ENCODE measurements at places on chromosomes 3 and 15.
A peak's percentile ranks its signal among the peaks of the same experiment; 100 is the strongest.

DNA sequence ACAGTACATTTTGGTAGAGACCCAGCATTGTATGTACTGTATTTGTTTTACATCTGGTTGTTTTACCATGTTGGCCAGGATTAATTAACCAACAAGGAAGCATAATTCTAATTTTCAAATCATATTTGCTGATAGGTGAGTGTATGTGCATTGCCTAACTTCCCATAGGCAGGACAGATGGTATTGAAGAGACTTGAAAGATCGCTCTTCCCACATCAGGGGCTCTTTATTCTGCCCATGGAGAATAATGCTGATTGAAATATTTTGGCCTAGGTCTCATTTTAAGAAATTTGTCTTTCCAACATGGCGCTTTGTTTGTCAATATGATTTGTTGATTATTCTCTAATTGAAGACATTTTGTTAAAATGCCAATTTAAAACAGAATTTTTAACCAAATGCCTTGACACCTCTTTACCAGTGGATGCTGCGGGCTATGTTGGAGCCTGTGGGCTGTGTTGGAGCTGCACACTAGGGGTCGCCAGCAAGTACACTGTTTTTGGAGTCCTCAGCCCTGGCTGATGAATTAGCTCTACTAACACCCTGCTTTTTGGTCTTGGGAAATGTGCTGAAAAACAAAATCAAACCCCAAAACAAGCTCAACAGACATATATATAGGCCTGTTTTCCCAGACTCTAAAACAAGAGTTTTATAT, 5.3 kb downstream of the P2RY12 start:
- no peak for DNase-seq

- no peak for DNase-seq
Observed at GRCh38 chr3:65539616-65540015, 499.1 kb downstream of the MAGI1 start.

DNA sequence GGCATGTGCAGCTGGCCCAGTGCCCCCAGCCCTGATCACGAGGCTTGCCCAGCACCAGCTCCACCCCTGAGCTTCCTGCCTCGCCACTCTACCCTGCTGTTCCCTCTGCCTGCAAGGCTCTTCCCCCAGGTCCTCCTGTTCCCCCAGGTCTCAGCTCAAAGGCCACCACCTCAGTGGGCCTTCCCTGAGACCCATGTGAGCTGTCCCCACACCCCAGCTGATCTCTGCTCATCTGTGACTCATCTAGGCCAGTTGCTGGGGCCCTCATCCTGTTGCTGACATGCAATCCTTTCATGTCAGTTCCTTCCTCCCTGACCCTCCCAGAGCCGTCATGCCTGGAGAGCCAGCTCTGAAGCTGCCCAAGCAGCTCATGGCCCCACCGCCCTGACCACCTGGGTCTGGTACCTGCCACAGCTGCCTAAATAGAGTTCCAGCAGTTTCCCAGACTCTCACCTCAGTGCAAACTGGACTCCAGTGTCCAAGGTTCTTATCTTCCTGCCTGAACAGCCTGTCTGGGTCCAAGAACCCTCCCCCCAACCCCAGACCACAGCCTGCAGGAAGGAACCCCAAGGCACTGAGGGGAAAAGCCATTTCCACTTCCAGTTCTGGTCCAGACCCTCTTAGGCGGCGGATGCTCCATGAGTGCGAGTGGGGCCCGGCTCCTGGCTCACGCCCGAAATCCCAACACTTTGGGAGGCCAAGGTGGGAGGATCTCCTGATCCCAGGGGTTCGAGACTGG, 116.6 kb upstream of the IQSEC1 start:
- DNase-seq: no peak

DNA sequence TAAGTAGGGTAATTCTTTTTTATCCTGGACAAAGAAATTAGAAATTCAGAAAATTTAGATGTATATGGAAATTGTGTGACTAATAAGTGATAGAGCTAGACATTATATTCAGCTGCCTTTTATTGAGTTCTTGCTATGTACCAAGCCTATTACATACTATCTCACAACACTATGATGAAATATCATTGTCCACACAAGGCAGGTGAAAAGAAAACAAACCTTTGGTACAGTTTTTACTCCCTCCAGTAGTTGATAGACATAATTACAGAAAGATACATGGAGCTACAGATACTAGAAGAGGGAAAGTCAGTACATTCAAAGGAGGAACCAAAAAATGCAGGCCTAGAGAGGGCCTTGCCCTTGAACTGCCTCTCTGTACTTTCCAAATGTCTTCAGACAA, 4.8 kb downstream of the IQCH start:
- DNase-seq: no peak

- DNase-seq: no peak
Observed at GRCh38 chr3:159807137-159808040, 181.2 kb upstream of the IL12A start.

DNA sequence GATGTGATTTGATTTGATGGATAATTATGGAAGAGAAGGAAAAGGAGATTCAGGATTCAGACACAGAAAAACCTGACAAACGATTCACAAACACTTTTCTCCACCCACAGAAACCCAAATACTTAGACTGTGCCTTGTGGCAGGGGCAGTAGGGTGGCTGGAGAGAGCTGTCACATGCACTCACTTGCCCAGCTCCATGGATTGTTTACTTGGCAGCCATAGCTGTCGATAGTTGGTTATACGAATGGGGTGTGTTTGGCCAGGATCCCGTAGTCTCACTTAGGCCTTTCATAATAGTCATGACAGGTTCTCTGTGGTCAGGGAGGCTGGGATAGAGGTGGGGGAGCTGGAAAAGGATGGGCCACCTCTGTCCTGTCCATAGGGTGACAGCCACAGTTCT, 76.9 kb downstream of the CACNA1D start:
- DNase-seq: no peak

- peak; percentile 92 for DNase-seq
Observed at GRCh38 chr3:51622868-51623267, 48.2 kb upstream of the TEX264 start.

- DNase-seq: no peak
Observed at GRCh38 chr15:42510258-42511006, 15.0 kb downstream of the SNAP23 start.

DNA sequence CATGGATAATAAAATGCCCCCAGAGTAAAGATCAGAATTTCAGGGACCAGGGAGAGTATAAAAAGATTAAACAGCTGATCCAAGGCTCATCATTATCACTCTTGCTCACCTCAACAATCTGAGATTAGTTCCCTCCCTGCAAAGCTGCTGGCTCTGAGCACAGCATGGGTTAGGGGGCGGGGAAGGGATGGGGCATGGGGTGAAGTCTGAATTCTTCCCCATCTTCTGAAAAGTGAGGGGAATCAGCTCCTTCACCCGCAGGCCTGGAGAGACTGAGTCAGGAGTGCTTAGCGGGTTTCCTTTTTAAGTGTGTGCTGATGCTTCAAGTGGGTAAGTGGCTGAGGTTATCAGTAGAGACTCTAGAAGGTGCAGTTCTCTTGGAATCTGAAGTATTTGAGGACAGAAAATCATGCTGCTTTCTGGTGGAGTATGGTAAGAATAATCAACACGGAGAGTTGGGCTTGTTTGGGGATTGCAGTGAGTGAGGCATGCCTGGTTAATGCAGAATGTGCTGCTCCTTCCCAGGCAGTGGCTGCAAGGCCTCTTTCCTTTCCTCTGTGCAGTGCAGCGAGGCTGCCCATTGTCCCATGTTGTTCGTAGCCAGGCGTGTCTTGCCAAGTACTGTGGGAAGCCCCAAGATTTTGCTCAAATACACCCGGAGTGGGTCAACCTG, 59.2 kb upstream of the TRAK1 start:
- DNase-seq: no peak

- no peak for DNase-seq
Observed at GRCh38 chr3:42745776-42746454, 27.1 kb downstream of the CCDC13 start.

DNA sequence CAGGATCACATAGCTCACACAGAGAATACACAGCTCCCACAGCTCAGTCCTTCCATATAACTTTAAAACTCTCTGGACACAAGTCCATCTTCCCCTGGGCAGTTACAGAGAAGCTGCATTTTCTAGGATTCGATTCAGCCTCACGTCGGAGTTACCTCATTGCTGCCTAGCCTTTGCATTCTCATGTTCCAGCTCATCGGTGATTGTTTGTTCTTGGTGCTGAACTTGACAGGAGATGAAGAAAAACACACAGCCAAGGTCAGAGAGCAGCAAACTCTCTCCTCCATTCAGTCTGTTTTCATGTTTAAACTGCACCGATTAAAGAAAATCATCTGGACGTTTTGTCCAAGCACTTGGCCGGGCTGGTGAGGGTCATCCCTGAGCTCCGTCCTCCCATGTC, 375.5 kb upstream of the CFAP20DC start:
- no peak for DNase-seq

DNA sequence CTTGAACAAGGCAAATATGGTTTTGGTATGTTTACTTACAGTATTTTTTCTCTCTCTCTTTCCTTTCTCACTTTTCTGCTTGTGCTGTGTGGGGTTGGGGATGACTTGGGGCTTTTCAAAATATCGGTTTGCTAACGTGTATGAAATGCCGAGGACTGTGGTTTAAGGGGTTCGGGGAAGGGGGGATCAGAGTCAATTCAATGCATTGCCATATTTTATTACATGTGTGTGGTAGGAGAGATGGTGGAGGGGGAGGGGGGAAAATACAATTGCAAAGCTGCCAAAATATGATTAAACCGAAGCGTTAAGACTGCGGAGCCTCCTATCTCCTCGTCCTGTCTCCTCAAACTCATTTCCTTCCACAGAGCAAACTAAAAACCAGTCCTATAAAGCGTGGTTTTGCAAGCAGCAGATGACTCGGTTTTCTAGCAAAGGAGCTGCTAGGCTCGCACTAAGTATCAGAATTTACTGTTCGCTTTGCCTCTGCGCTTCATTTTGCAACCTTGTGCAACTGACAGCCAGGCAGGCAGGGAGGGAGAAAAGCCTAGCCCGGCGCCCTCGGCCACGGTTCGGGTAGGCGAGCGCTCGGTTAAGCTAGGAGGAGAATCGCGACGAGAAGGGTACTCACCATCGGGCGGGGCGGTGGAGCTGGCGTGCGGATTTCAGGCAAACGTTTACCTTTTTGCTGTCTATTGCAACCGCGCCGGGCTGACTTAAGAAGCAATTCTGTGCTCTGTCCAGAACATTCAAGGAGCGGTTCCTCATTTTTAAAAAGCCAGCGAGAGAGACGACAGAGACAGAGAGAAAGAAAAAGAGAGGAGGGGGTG, 4.0 kb upstream of the NR2F2 start:
- DNase-seq: no peak

- no peak for DNase-seq
Observed at GRCh38 chr15:82802497-82802896, 3.4 kb downstream of the FSD2 start.

- no peak for DNase-seq
Observed at GRCh38 chr3:198028718-198029117, 68.7 kb downstream of the LMLN start.

DNA sequence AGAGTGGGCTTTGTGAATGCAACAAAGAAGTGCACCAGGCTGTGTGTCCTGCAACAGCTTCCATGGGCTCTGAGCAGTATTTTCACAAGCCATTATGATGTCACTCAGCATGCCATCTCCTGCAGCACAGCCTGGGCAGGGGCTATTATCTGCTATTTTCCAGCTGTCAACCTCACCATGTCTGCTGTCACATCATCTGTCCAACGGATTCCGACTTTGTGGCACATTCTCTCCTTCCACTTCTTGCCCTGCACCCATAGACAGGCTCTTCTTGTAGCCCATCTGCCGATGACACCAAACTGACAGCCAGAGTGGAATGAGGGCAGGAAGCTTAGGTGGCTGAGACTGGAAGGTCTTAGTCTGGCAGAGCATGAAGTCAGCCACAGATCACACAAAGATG, 691.9 kb downstream of the NTRK3 start:
- DNase-seq: no peak

DNA sequence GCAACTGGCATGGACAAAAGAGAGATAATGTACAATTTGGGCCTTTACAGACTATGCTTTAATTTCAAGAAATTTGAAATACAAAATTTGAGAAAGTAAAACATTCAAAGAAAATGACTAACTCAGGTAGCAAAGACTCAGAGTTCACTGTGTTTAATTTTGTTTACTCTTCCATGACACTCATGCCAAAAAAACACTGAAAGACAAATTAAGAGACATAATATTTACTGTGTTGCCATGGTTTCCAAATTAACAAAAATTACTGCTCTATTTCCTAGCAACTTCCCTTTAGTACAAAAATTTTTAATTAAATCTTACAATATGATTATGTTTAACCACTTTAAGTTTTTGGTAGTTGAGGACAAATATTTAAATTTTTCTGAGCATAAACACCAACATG, 29.6 kb downstream of the LRRFIP2 start:
- DNase-seq: no peak

DNA sequence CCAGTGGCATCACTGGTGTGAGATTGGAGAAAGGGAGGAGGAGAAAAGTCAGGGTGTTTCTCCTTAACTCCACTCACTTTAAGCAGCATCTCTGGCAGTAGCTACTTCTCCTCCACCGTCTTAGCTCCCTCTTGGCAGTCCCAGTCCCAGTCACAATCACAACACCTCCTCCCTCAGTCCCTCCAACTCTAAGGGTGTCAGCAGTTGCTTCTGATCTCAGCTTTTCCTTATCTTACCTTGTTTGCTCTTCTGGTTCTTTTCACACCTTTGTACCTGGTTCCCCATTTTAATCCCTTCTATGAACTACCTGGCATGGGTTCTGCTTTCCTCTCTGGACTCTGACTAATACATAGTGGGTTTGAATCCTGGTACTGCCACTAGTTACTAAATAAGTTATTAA, 188.3 kb upstream of the CTDSPL start:
- DNase-seq: no peak

Measured in posterior cingulate gyrus (tissue), 11 donors.